ENCODE measurements at places on chromosomes 13 and 19.

DNA sequence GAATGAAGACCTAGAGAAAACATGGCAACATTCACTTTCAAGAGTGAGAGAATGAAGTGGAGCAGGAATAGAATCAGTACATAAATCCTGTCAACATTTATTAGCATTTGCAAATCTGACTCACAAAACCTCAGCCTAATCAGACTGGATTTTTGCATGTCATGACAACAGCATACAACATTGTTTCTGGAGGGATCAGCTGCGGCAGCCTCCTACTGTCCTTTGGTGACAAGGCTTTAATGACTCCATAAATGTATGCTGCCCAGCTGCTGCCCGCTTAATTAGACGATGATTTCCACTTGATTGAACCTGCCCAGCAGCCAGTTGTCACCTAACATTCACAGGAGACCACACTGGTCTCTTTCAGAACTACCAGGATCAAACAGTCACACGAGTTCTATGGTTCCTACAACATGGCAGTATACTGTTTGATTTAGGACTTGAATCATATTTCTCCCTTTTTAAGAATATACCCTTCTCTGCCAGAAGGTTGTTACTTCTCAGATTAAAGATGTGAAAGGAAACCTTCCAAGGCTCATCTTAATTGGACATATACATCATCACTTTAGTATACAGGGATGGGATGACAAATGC, 9.3 kb downstream of the EBPL start:
- peak; percentile 73 for DNase-seq

- DNase-seq = no peak
Measured at GRCh38 chr19:19101540-19101939, 36.7 kb downstream of the TMEM161A start.

- no peak for DNase-seq
Measured at GRCh38 chr13:45490068-45490467, 25.3 kb downstream of the COG3 start.

- DNase-seq = no peak
Measured at GRCh38 chr13:106919133-106919532, 351.2 kb upstream of the ARGLU1 start.
